CD14-positive monocyte (primary cell): ENCODE measurements at places on chromosomes 11 and 22.

GRCh38 chr22:48554893-48555572 is 1272.6 kb downstream of the BRD1 start:
- no peak for DNase-seq

DNA sequence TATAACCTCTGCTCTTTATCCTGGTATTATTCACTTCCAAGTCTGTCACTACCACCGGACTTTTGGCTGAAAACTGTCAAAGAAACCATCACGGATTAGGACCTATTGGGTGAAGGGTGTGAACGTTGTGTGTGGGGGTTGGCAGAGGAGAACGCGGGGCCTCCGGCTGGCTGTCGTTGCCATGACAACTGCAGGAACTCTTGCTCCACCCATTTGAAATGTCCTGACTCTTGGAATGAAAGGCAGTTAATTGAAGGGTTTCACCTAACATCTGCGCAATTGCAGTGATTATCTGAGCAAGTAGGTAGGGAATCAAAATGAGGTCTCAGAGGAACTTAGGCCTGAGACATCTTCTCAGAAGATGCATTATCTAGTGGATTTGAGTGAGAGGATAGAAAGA is 60.9 kb upstream of the CLMP start:
- DNase-seq, result no peak

- no peak for DNase-seq
Observed at GRCh38 chr11:89625171-89625570, 84.9 kb upstream of the TRIM77 start.

- DNase-seq, result no peak
Observed at GRCh38 chr11:74203966-74204365, 32.9 kb downstream of the PPME1 start.

- DNase-seq, result no peak
Observed at GRCh38 chr11:16899708-16900303, 114.4 kb downstream of the PLEKHA7 start.

DNA sequence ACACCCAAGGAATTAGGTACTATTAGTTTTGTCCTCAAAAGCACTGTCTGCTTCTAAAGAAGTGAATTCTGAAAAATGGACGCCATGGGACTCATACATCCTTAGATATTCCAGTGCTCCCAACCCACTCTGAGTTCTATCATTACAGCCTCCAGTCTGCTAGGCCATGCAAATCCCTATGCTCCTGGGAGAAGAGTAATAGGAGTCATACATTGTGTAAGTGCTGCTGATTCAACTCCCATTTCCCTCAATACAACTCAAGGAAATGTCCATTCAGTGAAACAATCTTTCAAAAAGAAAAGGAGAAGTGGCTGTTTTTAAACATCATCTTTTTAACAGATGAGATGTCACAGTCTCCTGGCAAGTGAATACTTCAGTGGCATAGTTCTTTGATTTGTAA is 590.2 kb upstream of the LRRC4C start:
- DNase-seq, result no peak

DNA sequence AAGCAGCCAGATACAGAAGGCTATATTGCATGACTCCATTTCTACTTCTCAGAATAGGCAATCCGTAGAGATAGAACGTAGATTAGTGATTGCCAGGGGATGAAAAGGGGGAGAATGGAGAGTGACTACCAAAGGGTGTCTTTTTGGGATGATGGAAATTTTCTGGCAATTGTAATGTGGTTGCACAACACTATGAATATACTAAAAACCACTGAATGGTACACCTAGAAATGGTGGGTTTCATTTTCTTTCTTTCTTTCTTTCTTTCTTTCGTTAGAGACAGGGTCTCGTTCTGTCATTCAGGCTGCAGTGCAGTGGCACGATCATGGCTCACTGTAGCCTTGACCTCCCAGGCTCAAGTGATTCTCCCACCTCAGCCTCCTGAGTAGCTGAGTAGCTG is 54.4 kb downstream of the BID start:
- no peak for DNase-seq

GRCh38 chr11:33248416-33248971 is 8.7 kb upstream of the HIPK3 start:
- DNase-seq, result peak; percentile 32

DNA sequence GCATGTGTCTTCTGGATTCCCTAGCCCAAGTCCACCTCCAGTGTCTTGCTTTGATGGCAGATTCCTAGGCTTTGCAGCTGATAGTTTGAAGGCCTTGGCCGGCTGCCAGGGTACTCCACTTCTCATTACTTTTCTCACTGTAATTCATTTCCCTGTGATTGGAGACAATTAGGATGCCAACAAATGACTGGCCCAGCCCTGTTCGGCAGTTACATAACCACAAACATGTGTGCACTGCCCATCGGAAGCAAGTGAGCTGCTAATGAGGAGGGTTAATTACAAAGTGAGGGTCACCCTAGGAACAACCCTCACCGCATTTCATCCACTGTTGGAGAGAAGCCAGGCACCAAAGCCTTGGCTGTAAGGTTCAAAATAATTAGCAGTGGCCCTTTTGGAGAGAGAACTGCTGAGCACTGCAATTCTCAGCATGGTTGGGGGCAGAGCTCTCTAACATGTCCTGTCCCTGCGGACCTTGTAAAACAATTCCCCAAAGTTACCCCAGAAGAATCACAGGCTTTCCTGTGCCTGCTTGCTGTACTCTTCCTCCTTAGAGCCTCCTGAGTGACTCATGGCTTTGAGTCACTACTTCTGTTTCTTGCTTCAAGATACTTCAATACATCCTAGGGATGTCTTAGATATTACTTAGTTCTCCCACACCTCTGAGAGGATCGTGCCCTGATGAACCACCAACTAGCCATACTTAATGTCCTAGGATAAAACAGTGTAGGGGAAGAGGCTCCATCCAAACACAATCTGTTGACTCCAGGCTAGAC is 109.7 kb upstream of the GALNT18 start:
- DNase-seq, result no peak

DNA sequence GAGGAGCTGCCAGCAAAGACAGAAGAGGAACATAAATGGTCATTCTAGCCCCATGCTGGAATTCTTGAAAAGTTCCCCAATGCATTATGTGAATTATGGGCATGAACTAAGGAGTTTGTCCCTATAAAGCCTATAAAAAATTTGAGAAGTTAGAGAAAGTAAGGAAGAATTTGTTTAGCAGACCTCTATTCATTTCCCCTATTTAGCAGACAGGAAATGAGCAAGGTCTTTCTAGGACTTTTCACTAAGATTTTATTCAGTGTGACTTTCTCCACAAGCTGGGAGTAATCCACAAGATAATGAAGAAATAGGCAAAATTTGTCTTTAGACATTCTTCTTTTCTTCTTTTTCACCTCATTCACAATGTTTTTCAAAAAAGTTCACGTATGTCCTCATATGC is 20.0 kb downstream of the PRRG4 start:
- peak; percentile 66 for DNase-seq

- DNase-seq, result no peak
Observed at GRCh38 chr22:46545086-46545792, 7.8 kb upstream of the CELSR1 start.

DNA sequence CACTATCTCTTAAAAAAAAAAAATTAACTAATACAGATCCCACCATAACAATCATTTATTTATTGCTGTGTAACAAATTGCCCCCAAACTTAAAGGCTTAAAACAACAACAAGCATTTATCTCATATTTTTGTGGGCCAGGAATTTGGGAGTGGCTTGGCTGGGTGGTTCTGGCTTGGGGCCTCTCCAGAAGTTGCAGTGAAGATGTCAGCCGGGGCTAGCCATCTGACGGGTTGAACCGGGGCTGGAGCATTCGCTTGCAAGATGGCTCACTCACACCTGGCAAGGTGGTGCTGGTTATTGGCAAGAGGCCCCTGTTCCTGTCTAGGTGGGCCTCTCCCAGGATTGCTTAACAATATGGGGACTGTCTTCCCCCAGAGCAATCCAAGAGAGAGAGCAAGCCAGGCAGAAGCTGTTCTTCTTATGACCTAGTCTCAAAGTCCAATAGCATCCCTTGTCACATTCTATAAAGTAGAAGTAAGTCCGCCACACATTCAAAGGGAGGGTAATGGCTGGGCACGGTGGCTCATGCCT is 29.5 kb downstream of the ACO2 start:
- DNase-seq, result no peak

DNA sequence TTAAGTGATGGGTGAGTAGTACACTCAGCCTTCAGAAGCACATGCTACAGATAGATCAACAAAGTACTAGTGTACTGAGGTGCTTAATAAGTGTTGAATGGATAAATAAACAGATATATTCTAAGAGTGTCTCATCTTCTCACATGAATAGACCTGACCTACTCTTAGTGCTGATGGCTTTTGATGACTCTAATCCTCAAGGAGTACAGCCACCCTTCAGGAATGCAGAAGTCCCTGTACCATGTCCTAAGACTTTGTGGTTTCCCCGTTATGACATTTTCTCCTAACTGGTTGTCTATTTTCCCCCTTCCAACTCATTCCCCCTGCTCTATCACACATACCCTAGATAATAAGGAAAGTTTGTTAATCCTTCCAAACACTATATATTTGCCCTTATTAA is 61.6 kb downstream of the C11orf65 start:
- no peak for DNase-seq

DNA sequence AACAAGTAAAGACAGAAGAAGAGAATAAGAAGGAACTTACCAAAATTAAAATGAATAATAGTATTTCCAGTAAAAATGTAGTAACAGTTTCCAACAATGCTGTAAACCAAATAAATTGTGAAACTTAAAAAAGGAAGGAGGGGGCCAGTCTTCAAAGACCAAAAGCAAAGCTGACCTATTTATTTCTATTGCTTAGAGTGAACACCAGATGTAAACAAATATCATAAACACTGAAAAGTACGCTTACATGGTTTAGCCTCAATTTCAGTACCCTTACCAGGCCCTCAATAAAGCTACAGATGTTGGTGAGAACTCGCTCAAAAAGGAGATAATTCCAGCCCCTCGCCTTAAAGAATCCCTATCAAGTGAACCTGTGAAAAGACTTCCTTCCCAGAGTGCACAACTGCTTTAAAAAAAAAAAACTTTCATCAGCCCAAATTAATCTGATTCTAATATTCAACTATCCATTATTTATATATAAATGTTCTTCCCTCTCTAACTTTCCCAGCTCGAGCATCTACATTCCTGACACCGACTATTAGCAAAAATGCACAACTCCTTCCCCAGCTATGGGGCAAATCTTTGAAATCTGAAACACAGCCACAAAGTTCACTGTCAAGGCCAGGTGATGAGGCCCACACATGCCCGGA is 2.4 kb downstream of the PHF21A start:
- DNase-seq, result peak; percentile 52

DNA sequence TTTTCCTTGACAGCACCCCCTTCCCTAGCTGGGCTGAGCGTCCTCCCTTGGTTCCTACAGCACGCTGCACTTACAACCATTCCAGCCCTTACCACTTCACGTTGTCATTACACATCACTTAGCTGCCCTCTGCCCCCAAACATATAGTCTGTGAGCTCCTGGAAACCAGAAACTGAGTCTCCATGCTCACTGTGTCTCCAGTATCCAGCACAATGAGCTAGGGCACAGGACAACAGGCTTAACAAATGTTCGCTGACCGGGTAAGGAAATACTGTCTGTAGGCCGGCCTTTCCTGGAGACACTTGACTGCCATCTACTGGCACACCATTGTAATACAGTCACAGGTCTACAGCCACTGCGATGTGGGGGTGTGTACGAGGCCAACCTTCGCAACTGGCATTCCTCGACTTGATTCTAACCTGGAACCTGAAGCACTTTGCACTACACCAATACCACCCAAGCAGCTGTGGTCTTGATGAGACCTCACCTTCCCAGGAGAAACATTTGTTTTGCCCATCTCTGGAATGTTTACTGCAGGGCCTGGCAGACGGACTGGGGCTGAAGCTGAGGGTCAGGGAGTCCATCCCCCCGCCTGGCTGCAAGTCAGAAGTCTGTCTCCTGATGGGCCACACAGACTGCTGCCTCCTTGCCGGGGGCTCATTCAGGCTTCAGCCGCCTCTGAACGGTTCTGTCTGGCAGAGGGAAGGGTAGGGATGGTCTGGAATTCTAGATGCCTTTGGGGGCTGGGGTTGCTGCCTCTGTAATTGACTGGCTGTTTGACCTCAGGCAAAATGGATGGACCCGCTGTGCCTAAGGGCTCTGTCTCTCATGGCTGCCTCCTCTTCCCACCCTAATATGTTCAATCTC is 72.0 kb downstream of the SYN3 start:
- DNase-seq, result peak; percentile 41

- DNase-seq, result peak; percentile 49
Observed at GRCh38 chr11:10322830-10323792, 18.2 kb downstream of the ADM start.

- peak; percentile 12 for DNase-seq
Observed at GRCh38 chr11:134223121-134223520, 646 bp downstream of the NCAPD3 start.

- DNase-seq, result no peak
Observed at GRCh38 chr11:104338186-104338585, 174.2 kb upstream of the PDGFD start.

DNA sequence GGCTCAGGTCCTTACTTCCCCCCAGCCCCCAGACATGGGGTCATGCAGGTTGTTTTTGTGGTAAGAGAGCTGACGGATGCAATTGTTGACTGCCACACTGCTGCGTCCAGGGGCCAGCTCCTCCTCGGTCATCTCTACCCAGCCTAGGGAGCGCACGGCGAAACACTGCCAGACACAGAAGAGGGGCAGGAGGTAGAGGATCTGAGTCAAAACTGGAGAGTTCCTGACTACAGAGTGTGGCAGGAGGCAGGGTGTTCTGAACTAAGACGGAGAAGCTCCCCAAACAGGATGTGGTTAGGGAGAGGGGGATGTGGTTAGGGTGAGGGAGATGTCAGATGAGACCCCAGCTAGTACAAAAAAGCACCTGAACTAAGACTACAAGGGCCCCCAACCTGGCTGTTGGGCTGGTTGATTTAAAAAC is 12.3 kb downstream of the SMPD1 start:
- DNase-seq, result no peak

GRCh38 chr11:128318856-128319474 is 268.4 kb downstream of the ETS1 start:
- peak; percentile 44 for DNase-seq

GRCh38 chr11:81870066-81870412 is 863.6 kb downstream of the FAM181B start:
- DNase-seq, result no peak

- DNase-seq, result no peak
Observed at GRCh38 chr11:45651841-45652749, 13.3 kb downstream of the CHST1 start.

DNA sequence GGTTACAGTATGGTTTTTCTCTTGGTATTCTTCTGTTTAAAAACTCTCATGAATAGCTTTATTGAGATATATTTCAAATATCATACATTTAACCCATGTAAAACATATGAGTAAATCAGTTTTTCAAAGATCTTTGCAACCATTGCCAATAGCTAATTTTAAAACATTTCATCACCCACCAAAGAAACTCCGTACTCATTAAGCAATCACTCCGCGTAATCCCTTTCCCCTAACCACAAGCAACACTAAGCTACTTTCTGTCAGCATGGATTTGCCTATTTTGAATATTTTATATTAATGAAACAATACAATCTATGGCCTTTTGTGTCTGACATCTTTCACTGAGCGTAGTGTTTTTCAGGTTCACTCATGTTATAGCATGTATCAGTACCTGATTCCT is 697.9 kb upstream of the ANO5 start:
- DNase-seq, result peak; percentile 27

GRCh38 chr11:104678408-104678807 is 219.9 kb downstream of the CASP12 start:
- DNase-seq, result no peak
